ENCODE measurements at places on chromosomes 1 and 21.

DNA sequence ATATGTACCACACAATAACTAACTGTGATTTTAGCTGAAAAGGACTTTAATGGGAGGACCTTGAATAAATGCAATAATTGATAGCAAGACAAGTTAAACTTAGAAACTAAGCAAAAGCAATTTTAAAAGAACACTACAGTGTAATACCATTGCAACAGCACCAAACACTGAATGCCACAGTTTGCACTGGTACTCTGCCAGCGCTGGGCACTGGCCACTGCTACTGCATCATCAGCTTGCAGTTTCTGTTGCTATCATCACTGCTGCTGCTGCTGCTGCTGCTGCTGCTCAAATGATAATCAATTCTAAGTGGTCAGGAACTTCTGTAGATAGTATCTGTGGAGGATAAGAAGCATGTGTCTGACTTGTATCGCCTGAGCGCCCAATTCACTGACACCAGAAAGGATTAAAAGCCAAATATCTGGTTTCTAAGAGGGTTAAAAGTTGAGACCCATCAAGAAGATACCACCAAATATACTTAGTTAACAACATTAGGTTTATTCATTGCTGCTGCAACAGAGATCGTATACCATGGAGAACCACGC, 306.9 kb downstream of the LRRC40 start:
- DNase-seq, result no peak

- DNase-seq, result no peak
Observed at GRCh38 chr1:174535207-174535606, 87.4 kb downstream of the GPR52 start.

DNA sequence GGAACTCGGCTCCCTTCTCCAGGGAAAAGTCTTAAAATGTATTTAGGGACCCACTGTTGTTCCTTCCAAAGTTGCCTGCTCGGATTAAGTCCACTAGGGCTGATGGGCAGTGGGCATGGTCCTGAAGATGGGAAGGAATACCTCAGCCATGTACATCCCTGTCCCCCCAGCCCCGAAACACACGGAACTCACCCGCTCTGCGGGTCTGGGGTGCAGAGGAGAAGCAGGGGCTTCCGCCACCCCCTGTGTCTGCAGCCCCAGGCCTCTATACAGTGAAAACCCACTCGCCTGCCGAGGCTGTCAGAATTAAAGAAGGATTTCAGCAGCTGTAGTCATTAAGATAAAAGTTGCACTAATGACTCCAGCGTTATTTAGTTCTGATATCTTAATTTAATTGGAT, 212.6 kb upstream of the VAMP3 start:
- DNase-seq, result no peak

GRCh38 chr1:204495078-204495753, 611 bp upstream of the PIK3C2B start:
- no peak for DNase-seq

DNA sequence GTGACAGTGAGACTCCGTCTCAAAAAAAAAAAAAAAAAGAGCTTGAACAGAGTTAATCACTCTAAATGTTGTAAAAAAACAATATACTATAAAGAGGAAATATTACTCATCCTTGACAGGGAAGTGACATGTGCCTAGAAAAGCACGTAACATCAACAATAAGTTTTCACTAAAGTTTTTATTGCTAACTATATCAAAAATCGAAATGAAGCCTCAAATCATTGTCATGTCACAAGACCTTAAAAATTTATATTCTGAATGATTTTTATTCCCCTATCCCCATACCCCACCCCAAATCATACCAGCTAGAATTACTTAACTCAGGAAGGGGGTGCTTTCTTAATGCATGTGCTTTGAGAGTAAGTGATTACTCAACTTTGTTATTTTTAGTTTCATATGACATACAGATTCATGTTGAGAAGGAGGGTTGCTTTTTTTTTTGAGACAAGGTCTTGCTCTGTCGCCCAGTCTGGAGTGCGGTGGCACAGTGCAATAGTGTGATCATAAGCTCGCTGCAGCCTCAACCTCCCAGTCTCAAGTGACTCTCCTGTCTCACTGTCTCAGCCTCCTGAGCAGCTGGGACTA, 53.6 kb upstream of the MUTYH start:
- no peak for DNase-seq

DNA sequence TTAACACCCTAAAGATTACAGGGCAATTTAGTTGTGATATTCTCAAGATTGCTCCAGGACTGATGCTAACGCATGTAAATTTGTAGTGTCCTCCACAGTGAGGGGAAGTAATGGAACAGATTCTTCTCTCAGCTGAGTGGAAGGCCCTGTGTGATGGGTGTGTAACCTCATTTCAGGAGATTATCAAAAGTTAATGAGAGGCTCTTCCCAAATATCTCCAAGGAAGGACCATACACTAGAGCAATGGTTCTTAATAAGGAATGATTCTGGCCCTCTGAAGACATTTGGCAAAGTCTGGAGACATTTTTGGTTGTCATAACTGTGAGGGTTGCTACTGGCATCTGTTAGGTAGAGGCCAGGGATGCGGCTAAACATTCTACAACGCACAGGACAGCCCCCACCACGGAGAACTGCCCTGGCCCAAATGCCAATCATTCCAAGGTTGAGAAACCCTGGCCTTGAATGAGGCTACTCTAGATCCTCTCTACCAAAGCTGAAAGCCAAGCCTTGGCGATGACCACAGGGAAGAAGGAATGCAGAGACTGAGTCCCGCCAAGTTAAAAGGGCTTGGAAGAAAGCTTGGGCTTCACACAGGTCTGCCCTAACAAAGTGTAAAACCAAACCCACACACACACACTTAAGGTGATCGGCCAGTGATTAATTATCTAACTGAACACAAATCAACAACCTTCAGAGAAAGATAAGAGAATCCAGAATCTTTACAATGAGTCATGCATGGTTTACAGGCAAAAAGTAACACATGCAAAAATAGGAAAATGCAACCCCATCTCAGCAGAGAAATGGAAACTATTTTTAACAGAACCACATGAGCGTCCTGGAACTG, 135.8 kb downstream of the SYF2 start:
- no peak for DNase-seq

GRCh38 chr1:156050376-156050775, 3.2 kb downstream of the UBQLN4 start:
- no peak for DNase-seq

GRCh38 chr1:184567637-184568036, 180.8 kb downstream of the C1orf21 start:
- DNase-seq, result no peak

DNA sequence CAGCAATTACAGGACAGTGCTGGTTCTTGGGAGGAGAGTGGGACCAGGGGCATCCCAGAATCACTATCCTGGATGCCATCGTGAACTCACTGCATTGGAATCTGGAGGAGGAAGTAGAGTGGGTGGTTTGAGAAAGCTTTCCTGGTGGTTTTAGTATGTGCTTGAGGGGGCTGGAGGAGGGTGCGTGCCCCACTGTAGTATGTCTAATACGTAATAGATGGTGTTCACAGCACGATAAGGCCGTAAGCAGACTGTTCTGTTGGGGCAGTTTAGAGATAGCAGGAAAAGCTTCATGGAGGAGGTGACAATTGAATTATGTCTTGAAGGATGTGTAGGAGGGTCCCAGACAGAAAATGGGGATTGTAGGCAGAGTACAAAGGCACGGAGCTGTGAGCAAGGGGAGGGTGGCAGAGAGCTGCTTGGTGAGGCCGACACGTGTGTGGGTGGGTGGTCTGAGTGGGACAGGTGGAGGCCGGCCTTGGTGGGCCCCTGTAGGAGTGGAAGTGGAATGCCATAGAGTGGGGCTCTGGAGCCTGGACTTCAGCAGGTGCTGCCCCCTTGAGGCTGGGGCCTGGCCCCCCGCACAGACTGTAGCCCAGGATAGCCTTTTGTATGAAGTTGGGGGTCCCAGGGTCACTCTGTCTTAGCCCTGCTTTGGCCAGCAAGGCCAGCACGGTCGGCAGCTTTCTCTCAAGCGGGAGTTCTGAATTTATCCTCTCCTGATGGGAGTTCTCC, 37.0 kb downstream of the IL6R start:
- DNase-seq, result no peak

GRCh38 chr1:154813846-154814505, 56.1 kb downstream of the KCNN3 start:
- no peak for DNase-seq

- DNase-seq, result no peak
Observed at GRCh38 chr1:24857507-24858133, 72.5 kb downstream of the RUNX3 start.

GRCh38 chr1:110098222-110099026, 13.8 kb upstream of the UBL4B start:
- no peak for DNase-seq

DNA sequence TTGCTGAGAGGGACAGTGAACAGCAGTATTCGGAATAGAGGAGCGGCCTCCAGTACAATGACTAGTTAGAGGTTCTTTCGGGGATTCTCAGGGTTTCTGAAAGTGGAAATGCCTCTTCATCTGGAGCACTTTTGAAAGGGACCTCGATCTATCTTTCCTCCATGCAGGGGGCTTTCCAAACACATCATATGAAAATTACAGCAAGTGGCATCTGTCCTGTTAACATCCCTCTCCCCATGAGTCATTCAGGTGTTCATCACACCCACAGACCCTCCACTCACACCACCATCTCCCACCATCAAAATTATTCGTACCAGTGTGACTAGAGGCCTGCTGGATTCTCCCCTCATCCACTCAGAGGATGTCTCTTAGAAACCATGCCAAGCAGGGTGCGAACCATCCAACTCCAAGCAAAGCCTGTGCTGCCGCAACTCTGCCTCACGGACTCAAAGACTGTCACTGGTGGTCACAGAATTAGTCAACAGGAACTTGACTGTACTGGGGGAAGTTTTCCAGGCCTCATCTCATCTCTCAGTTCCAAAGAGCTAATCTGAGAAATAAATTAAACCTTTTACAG, 211.1 kb downstream of the MRPL39 start:
- no peak for DNase-seq

GRCh38 chr1:44485229-44485933, 80.3 kb downstream of the RNF220 start:
- peak; percentile 55 for DNase-seq

DNA sequence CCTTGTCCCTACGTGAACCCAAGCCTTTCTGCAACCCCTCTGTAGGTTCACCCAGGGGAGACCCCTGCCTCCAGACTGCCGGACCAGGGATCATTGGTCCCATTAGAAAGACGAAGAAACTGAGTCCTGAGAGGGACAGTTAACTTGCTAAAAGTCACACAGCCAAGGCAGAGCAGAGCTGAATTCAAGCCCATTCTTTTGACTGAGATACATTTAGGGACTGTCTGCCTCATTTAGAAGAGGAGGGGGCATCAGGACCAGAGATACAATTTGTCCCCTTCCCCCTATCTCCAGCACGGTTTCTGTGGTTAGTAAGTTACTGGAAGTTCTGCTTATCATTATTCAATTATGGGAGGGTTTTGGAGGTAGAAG, 19.1 kb downstream of the KCNQ4 start:
- DNase-seq, result no peak

- DNase-seq, result no peak
Observed at GRCh38 chr1:35576061-35576765, 3.1 kb downstream of the TFAP2E start.

GRCh38 chr1:161074676-161075368, 5.1 kb upstream of the ARHGAP30 start:
- DNase-seq, result no peak

GRCh38 chr1:119652587-119652986, 4.5 kb upstream of the ZNF697 start:
- no peak for DNase-seq

DNA sequence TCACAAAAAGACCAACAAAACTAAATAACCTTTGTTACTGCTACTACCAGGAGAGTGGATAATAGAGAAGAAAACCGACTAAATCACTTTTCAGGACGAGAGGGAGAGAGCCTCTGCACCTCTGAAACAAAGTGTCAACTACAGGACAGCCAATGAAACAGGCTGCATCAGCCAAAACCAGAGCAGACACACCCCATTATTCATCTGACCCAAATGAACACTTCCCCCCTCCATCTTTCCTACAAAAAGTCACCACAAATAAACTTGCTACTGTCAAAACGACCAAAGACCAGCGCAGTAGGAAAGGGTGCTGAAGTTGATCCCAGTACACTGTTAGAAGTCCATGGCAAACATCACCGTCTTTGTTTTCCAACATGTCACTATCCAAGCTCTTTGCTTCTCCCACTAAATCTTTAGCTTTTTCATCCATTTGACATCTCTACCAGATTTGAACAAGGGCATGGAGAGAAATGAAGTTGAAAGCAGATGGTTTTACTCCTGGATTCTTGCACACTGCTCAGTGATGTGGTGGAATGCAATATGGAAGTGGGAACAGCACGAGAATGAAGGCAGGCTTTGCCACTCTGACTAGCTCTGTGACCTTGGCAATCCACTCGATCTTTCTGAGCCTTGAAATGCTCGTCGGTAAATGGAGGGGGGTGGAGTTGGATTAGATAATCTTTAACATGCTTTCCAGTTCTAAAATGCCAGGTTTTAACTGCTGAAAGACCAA, 20.5 kb downstream of the DSTYK start:
- no peak for DNase-seq

- DNase-seq, result no peak
Observed at GRCh38 chr1:115907092-115907491, 66.2 kb upstream of the NHLH2 start.

- DNase-seq, result peak; percentile 63
Observed at GRCh38 chr1:181099152-181100014, 10.9 kb downstream of the IER5 start.

DNA sequence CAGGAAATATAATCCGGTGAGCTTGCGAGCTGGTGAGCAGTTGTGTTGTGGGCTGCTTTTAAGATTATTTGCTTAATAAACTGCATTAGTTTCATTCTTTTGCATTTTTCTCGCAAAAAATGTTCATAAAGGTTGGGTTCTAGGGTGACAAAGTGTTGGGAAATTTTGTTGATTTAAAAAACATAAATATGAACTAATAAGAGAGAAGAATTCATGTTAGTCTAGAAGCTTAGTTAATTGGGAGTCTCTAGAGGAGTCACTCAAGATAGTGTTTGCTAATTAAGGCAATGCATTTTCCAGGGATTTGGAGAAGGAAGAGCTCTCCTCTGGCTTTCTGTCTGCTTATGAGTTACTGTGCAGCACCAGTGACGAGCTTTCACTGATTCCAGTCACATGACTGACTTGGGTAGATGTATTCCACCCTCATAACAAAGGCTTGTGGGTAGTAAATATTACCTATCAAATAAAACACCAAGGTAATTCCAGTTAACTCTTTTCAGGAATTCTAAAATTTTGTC, 417.0 kb downstream of the PTBP2 start:
- DNase-seq, result no peak

GRCh38 chr1:243559575-243560162, 290.4 kb downstream of the AKT3 start:
- no peak for DNase-seq

DNA sequence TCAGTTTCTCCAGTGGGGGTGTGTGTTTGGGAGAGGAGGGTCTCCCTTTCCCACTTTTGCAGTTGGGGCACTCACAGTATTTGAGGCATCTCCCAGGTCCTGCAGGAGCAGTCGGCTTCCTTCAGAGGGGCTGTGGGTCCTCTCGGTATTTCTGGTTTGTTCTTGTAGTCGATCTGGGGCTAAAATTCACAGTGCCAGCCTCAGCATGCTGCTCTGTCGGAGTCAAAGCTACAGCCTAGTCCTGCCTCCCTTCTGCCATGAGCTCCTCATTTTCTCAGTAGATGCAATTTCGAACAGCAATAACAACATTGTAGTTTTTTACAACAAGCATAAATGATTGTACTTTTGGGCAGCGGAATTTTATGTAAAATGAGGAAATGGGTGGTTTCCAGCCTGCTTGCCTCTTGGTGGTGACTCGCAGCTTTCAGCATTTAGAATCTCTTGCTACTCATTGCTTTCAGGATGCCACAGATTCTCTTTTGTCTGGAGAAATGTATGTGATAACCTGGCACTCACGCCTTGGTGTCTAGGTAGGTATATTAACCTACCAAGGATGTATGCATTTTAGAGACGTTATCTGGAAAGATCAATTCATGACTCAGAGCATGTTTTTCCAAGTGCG, 82.4 kb upstream of the C21orf91 start:
- DNase-seq, result no peak
